ENCODE measurements at places on chromosomes 12 and 14.

DNA sequence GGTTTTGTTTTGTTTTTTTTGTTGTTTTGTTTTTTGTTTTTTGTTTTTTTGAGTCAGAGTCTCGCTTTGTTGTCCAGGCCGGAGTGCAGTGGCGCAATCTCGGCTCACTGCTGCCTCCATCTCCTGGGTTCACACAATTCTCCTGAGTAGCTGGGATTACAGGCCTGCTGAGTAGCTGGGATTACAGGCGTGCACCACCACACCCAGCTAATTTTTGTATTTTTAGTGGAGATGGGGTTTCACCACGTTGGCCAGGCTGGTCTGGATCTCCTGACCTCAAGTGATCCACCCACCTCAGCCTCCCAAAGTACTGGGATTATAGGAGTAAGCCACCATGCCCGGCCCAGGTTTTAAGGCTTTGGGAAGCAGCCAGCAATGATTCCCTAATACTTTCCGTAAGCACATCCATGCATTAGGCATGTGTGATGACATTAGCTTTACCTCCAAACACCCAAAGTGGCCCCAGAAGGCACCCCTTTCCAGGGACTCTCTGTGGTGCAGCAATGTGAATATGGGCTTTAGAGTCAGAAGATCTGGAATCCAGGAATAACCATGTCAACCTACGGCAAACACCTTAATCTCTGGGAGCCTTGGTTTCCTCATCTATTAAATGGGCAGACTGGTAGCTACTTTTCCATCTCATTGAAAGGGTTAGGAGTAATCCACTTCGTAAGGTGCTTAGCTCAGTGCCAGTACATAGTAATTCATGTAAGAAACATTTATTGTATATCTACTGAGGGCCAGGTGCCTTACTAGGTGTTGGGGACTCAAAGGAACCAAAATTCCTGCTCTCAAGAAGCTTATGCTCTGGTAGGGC lies 152.9 kb downstream of the ZFP36L1 start:
- DNase-seq = no peak

DNA sequence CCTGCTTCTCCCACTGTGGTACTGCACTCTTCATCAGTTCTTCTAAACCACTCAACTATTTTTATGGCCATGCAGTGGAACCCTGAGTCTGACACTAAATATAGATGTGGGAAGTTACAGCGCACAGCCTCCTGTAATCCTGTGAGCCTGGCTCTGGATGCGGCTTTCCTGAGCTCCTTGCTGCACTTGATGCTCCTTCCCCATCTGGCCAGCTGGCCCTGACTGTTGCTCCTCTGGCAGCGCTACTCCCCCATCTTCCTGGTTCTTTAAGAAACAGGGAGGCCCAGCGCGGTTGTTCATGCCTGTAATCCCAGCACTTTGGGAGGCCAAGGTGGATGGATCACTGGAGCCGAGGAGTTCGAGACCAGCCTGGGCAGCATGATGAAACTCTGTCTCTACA lies 24.6 kb downstream of the IQSEC3 start:
- DNase-seq = no peak

GRCh38 chr12:29455087-29455486 lies 42.4 kb downstream of the OVCH1 start:
- no peak for DNase-seq

- DNase-seq = no peak
Measured at GRCh38 chr14:105201925-105202513, 20.9 kb upstream of the NUDT14 start.

DNA sequence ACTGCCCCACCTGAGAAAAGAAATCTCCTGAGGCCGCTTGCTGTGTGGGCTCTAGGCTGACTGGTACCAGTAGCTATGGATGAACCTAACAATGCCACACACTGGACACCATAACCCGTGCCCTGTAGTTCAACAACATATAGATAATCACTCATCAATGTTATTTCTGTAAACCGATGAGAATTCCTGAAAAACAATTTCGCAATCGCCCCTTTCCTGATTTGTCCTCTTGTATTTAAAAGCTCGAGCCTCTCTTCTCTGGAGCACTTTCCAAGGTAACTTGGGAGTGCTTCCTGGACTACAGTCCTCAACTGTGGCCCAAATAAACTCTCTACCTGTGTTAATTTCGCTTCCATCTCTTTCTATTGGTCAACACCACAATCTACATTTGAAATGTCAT lies 26.1 kb upstream of the PPP2R5C start:
- no peak for DNase-seq

DNA sequence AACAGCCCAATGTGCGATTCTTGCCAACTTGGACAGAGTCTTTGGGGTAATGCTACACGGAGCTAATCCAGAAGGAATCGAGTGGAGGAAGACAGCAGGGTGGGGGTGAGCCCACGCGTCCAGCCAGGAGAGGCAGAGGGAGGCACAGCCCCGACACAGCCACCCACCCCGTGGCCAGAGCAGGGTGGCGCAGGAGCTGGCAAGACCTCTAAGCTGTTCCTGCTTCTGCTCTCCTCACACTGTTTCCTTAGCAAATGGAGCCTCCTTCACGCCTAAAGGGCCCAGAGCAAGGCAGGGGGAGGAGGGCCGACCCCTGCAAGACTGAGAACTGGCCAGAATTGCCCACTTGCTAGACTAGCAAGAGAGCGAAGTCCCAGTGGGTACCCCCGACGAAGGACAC lies 91.5 kb downstream of the FBXL14 start:
- DNase-seq = no peak

DNA sequence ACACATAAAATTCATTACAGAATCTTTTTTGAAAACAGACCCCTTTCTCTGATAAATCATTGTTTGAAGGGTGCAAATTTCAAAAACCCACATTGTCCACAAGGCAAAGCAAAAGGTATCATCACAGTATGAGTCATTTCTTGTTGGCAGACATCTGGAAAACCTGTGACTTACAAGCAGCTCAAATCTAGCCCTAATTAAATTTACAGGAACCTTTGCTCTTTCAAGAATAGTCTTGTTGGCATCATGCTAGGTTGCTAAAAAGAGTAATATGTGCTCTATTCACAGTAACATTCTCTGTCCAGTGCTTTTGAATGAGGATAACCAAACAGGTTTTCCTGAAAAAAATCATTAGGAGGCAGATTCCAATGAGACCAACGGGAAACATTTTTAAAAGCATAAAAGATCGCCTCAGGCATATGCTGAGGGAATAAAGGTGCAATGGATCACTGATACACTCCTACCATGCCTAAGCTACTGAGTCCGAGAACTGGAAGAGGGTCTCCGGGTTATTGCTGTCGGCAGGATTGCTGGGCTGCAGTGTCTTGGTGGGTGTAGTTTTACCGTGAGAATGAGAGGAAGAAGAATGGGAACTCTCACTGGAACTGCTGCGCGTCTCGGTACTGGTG lies 55.5 kb upstream of the TTC7B start:
- no peak for DNase-seq

DNA sequence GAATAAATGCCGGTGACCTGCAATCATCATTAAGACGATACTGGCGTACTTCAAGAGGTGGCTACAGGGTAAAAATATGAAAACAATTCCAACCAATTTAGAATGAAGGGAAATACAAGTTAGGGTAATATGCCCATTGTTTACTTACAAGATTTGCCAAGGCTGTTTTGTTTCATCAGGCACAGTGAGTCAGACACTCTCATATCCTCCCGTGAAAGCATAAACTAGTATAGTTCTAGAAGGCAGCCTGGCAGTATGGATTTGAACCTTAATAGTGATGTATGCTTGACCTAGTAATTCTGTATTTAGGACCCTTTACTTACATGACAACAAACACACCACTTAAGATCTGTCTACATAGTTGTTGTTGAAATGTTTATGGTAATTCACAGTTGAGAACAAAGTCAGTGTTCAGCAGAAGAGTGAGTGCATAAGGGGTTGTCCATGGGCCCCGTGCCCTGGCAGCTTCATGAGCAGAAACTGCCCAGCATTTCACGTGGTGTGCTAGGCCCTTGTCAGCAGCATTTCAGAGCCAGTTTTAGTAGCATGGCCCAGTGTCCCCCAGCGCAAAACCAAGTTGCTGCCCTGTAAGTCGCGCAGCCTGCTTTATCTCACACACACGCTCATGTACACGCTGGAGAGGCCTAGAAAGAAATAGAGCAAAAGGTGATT lies 80.8 kb downstream of the EP400 start:
- DNase-seq = no peak

Data from neuronal stem cell (in vitro differentiated cells).